ENCODE measurements at places on chromosomes 1 and 21.

- no peak for DNase-seq
These were observed 92.7 kb downstream of the PLD5 start for GRCh38 chr1:242431786-242432185.

DNA sequence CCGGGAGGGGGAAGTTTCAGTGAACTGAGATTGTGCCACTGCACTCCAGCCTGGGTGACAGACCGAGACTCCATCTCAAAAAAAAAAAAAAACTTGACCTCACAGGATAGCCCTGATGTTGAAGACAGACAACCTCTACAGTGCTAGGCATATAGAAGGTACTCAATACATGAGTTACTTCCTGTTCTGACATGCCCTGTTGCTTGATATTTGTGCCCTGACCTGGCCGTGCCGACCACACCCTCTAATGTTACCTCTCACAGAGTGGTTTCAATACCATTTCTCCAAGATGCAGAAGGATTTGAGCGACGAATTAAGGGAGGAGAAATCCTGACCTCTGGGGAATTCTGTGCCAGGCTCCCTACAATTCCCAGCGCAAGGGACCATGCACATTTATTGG lies 5.2 kb downstream of the PTAFR start:
- no peak for DNase-seq

DNA sequence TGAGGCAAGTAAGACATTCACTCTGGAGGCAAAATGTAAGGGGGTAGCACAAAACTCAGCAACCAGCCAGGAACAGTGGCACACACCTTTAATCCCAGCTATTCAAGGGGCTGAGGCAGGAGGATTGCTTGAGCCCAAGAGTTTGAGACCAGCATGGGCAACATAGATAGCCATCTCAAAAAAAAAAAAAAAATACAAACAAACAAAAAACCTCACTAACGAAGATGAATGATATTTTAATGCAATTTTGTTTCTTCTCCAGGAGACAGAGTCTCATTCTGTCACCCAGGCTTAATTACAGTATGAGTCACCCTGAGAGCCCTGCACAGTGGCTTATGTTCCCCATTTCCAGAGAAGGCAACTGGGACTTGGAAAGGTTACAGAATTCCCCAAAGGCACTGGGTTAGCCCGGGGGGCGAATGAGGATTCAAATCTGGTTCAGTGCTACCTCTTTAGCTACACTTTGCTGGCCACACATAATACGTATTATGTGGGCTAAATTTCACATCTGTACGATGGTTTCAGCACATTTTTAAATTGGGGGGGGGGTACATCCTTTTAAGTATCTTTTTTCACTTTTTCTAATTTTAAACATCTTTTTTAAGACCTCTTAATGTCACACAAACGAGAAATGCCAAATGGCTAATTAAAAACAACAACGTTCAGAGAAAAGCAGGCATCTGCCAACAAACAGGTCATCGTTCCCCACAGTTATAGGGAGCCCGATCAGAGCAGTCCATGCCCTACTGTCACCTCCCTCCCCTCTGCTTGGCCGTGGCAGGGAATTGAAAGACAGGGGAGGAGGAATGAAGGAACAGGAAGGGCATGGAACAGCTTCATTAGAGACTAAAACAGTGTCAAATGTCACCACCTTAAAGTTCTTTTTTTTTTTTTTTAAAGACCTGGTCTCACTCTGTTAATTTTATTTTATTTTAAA lies 3.5 kb downstream of the CELA2A start:
- DNase-seq = no peak

GRCh38 chr1:38029685-38030511 lies 16.7 kb downstream of the POU3F1 start:
- peak; percentile 77 for DNase-seq

DNA sequence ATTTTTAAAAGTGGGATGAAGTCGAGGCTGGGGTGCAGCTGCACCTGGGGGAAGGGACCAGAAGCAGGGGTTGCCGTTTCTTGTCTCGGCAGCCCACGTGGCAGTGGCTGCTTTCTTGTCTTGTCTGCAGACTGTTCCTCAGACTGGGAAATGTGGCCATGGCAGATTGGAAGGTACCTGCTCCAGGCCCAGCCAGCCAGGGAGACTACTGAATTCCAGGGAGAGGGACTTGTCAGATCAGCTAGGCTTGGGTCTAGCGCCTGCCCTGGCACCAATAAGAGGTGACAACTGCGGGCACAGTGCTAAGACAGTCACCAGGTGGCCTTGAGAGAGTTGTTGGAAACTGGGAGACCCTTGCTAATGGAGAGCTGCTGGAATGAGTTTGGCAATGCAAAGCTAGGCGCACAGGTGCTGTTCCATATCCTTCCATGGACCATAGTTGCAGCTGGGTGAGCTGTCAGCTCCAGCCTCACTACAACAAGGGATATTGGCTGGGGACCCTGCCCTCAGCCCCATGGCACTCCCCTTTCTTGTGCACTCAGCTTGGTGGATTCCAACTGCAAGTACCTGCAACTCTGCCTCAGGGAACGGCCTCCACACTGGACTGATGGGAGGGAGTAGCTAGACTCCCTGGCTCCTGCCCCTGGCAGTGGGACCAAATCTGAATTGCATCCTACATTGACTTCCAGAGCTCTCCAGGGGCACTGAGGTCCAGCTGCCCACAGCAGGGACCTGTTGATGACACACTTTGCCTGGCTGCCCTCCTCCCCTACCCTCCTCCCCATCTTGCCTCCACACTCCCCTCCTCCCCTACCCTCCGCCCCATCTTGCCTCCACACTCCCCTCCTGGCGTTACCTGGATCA lies 9.9 kb upstream of the IL22RA1 start:
- no peak for DNase-seq

GRCh38 chr1:59061876-59062275 lies 235.0 kb upstream of the FGGY start:
- DNase-seq = no peak
